ENCODE measurements at places on chromosomes 5 and 9. TPM values are rescaled to one million over a fixed set of nuclear protein-coding genes. Genes with fewer than 3 reads are reported as not detected.

Gene CCL27
- polyA plus RNA-seq: 1.1 TPM

GRCh38 chr5:58107704-58108103, 352.2 kb downstream of the PLK2 start:
- no peak for DNase-seq

DNA sequence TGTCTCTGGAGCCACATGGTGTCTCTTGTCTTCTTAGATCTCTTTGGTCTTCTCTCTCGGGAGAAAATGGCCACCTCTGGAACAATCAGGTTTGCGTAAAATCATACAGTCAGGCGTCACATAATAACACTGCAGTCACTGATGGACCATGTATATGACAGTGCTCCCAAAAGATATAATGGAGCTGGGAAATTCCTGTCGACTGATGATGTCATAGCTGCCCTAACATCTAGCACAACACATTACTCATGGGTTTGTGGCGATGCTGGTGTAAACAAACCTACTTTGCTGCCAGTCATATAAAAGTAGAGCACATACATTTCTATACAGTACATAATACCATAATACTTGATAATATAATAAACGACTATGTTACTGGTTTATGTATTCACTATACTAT, 30.1 kb upstream of the RAI14 start:
- no peak for DNase-seq

Gene CXCL14
- 23.0 TPM for polyA plus RNA-seq

GRCh38 chr9:81976351-81976750, 12.2 kb upstream of the SPATA31D1 start:
- no peak for DNase-seq

Gene TAL2
- polyA plus RNA-seq: 2.2 TPM

DNA sequence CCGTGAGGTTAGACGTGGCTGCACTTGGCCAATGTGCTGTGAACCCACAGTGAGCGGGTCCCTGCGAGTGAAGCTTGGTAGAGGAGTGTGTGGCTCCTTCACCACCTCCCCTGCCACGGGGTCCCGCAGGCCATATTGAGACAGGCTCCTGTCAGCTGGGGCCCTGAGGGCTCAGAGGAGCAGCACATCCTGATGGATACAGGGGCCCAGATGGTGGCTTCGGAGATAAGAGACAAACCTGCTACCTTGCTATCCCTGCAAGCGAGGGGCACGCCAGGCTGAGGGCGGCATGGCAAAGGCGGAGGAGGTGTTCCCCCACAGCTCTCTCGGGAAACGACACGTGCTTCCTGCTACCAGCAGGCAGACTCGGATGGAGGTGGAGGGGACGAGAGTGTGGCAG, 33.1 kb downstream of the SLC6A3 start:
- no peak for DNase-seq

GRCh38 chr9:90562229-90562628, 80.4 kb downstream of the DIRAS2 start:
- DNase-seq: no peak

GRCh38 chr9:15220658-15221318, 86.2 kb downstream of the TTC39B start:
- no peak for DNase-seq

DNA sequence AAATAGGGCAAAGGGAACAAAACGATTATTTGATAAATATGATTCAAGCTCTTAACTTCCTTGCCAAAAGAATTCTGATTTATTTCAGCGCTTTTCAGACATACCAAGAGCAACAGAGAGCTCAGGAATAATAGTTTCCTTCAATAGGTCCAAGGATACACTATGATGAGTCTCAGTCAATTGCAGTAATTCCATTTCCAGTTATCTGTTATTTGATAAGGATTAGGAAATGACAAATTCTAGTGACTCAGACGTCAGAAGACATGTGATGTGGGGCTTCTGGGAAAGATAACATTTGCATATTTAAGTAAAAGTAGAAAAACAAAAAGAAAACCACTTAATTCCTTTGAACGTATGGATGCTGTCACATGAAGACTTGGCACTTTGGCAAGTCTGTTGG, 1250.8 kb upstream of the CDH18 start:
- DNase-seq: no peak

GRCh38 chr9:68741234-68741633, 36.2 kb downstream of the PIP5K1B start:
- no peak for DNase-seq

DNA sequence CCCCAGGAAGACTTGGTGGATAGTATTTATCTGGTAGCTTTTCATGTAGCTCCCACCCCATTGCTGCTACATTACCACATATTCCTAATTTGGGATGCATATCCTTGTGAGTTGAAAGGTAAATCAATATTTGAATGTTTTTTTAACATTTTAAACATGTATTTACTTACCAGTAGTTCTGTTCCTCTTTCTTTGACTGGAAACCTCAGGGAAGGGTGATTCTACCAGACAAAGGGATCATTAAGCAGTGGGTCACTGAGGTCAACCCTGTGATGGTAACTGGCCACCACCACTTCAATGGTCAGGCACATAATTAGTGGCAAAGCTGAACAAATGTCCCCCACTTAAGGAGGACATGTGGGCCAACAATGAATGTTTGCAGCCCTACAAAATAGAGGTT, 27.2 kb upstream of the KLF9 start:
- DNase-seq: no peak

GRCh38 chr5:73158313-73158712, 14.7 kb upstream of the TMEM174 start:
- peak; percentile 66 for DNase-seq

Measured in left kidney (tissue), 8 donors.